ENCODE measurements at places on chromosomes 6 and 20.

DNA sequence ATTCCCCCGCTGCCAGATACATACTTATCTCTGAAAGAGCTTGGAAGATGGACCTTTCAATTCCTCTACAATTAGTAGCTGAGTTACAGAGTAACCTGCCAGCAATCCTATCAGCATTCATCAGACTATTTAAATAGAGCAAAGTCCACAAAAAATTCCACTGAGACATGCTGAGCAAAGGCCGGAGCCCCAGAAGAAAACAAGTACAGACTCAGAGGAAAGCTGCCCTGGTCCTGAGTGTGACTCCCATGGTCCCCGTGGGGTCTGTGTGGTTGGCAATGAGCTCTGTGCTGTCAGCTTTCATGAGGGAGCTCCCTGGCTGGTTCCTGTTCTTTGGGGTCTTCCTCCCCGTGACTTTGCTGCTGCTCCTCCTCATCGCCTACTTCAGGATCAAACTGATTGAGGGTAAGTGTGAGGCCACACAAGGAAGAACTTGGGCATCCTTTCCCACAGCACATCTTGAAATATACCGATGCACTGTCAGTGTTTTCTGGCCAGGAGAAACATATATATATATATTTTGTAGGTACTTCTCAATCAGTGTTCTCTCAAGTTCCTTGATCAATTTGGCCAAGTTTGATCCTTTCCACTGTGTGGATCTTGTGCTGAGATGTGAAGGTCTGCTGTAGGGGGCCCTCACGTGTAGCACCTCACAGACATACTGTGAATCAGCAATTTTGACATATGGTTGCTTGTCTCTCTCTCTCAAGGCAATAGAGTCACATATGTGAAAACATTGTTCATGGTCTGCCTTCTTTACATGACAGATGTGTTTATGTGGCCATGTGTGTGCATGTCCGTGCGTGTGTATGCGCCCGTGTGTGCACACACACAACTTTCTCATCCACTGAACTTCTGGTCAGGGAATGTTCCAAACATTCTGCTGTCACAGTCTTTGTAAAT lies at the start of gene SMLR1:
Gene SMLR1, plus strand, starts transcription at position 160 of the 903 bp plus-strand sequence. Its CDS starts 8 bp downstream, at position 168.
- DNase-seq = no peak

- peak; percentile 51 for DNase-seq
These were observed 534 bp downstream of the ZNF76 start for GRCh38 chr6:35259948-35260590.

- no peak for DNase-seq
These were observed 3.5 kb upstream of the BTN3A1 start for GRCh38 chr6:26398555-26398954.

GRCh38 chr6:4732691-4733315 lies 43.4 kb upstream of the CDYL start:
- no peak for DNase-seq

- DNase-seq = no peak
These were observed 615 bp upstream of the NTSR1 start for GRCh38 chr20:62707921-62708521.

DNA sequence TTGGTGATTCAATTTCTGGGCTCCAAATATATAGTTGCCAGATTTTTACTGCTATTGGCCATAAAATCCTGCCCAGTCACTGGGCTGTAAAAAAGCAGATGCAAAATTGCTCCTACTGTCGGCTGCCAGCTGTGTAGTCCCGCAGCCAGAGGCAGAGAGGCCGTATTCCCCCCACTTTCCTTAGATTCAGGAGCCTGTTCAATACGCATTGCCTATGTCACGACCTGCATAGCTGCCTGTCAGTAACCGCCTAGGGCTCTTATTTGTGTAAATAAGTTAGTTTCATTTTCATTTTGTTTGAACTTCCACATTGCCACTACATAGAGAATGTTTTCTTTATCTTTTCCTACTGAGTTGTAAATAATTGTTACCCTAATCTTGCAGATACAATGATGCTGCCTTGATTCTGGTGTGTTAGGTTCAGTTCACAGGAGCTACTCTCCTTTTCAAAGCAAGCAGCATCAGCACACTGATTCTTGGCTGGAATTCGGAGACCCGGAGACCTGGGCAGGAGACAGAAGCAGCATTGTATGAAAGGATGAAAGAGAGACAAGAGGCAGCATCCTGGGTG lies 46.0 kb upstream of the UST start:
- DNase-seq = no peak

- no peak for DNase-seq
These were observed 47.4 kb upstream of the DDR1 start for GRCh38 chr6:30836957-30837356.

DNA sequence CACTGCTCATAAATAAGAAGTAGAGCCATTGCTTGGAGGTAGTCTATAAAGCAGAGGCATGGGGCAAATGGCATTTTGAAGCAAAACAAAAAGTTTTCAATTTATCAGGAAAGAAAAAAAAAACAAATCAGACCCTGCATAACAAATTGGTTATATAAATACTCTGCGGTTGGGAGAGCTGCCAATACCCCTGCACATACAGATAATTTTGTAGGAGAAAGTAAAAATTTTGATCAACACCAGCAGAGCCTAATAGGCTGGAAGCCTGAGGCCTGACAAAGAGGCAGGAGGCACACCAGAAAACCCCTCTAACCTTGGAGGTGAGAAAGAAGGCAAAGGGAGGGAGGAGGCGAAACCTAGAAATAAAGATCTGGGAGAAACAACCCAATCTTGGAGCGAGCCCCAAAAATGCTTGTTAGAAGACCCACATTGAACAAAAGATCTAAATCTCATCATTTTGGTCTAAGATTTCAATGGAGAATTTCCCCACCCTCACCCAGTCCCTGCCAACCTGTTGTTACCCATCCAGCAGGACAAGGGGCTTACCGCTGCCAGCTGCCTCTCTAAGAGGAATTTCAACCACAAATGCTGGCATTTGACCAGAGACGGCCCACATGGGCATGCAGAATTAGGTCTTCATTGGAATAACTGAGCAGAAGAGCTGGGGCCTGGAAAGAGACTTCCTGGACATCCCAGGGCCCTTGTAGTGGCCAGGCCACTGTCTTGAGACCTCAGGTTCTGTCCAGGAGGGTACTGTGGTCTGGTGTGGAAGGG lies 28.4 kb downstream of the FOXA2 start:
- DNase-seq = no peak

GRCh38 chr20:56411759-56412472 lies at the start of gene CASS4:
Gene CASS4 (plus strand): TSS chr20:56412260. CDS start chr20:56412459, 199 bp downstream.
- no peak for DNase-seq

GRCh38 chr20:56433880-56434255 lies 21.8 kb downstream of the CASS4 start:
- DNase-seq = no peak

- no peak for DNase-seq
These were observed 63.3 kb upstream of the CARMIL1 start for GRCh38 chr6:25215881-25216280.

Measured in NCI-H2081 (cell line).